Astrocyte of the spinal cord (primary cell): ENCODE measurements at places on chromosomes 7 and 10.

GRCh38 chr10:13915710-13916109 is 328.9 kb downstream of the PRPF18 start:
- no peak for DNase-seq

- DNase-seq: no peak
Measured at GRCh38 chr10:1846032-1846431, 108.7 kb upstream of the ADARB2 start.

DNA sequence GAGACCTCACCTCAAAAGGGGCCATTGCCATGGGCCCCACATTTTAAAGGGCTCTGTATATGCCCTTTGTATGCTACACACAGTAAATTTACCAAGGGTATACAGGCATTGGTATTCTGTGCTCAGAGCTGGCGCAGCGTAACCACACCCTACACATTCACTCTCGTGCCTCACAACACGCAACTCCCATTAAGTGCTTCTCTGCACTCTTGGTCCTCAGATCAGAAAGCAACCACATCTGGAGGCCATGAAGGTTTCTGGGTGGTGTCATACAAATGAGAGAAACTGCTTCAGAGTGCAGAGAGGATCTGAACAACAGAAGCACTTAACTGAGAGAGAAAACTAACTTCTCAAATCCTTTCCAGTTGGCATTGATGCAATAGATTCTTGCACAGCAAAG is 9.4 kb upstream of the CACUL1 start:
- no peak for DNase-seq

GRCh38 chr10:118342638-118343020 is 505 bp upstream of the FAM204A start:
- DNase-seq: no peak
